K562 (cell line): ENCODE measurements at places on chromosomes 3 and 15.

DNA sequence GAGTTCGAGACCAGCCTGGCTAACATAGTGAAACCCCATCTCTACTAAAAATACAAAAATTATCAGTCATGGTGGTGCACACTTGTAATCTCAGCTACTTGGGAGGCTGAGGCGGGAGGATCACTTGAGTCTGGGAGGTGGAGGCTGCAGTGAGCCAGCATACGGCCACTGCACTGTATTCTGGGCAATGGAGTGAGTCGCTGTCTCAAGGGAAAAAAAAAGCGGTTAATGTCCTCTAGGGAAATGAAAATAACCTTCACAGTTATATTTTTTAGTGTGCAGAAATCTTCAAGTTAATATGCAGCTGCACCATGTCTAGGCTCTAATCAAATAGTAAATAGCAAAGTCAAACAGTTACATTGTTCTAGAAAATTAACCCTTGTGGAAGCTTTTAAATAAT, 14.8 kb downstream of the CEP19 start:
- no peak for DNase-seq

DNA sequence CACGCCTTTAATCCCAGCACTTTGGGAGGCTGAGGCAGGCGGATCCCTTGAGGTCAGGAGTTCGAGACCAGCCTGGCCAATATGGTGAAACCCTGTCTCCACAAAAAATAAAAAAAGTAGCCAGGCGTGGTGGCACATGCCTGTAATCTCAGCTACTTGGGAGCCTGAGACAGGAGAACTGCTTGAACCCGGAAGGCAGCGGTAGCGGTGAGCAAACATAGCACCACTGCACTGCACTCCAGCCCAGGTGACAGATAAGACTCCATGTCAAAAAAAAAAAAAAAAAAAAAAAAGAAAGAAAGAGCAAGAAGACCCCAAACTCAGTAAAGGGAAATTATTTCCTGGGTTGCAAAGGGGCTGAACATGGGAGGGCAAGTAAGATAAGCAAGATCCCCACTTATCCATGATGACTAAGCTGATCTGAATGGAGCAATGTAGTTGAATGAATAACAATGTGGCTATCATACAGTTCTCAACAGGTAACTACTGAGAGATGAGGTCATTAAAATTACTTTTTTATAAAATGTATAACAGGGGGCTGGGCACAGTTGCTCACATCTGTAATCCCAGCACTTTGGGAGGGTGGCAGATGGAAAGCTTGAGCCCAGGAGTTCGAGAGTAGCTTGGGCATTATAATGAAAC, 46.0 kb downstream of the RBM15B start:
- no peak for DNase-seq

DNA sequence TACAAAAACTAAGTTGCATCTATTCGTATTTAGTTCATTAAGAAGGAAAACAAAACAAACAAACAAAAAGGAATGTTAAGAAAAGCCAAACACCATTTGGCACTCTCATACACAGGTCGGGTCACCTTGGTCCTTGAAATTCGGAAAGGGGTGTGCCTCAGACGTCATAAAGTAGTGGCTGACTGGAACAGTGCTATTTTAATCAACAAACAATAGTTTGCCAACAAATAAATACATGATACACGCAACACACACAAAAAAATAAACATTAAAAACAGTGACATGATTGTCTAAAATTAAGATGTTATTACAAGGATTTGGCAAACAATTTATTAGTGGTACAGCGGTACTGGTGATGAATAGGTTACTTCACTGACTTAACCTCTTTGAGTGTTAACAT, 579.6 kb downstream of the MECOM start:
- DNase-seq, result no peak

DNA sequence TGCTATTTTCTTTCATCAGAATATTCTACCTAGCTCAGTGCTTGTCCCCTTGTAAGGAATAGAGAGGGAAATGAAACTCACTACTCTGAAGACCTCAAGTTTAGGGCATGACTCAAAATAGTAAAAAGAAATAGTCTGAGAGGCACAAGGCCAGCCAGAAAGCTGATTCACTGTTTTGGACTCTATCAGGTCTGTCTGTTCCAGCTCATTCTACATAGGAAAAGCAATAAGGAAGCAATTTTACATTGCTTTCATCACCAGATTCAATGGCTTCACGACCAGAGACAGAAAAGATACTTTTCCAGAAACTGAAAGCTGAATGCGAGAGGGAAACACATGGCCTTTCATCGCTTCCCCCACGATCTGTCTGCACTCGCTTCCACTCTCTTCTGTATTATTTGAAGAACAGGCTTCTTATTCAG, 276.0 kb downstream of the GBE1 start:
- no peak for DNase-seq

GRCh38 chr3:190495354-190495753, 18.5 kb upstream of the IL1RAP start:
- DNase-seq, result no peak

- DNase-seq, result no peak
Observed at GRCh38 chr3:158520433-158520832, 50.6 kb upstream of the MLF1 start.

- DNase-seq, result no peak
Observed at GRCh38 chr15:28117432-28117990, 18.4 kb upstream of the OCA2 start.
